Uterus (tissue), 4 donors: ENCODE measurements at places on chromosomes 1 and 21. TPM values are rescaled to one million over a fixed set of nuclear protein-coding genes. Genes with fewer than 3 reads are reported as not detected.

Gene CD247
- total RNA-seq: not detected

Gene PPP1R15B
- total RNA-seq: 58.9 TPM

Gene OVAAL
- not detected for total RNA-seq

Gene NGF
- 1.3 TPM for total RNA-seq

Gene B3GALT2
- total RNA-seq: not detected

Gene PTGER3
- total RNA-seq: 217 TPM

Gene CBR3
- total RNA-seq: 7.3 TPM

Gene S100A14
- 0.29 TPM for total RNA-seq

Gene ERG
- 78.6 TPM for total RNA-seq

Gene ZNF670
- total RNA-seq: 9.5 TPM

Gene AMIGO1
- total RNA-seq: 4.7 TPM

Gene AADACL3
- total RNA-seq: not detected

Gene PBX1
- 831 TPM for total RNA-seq

Gene DCDC2B
- total RNA-seq: 0.62 TPM

Gene MYOM3
- total RNA-seq: 0.90 TPM

Gene C1orf216
- total RNA-seq: 9.1 TPM

Gene SLC19A2
- 18.6 TPM for total RNA-seq

Gene CDCA8
- total RNA-seq: 5.9 TPM

Gene CHI3L2
- 0.77 TPM for total RNA-seq

Gene FMO5
- 3.8 TPM for total RNA-seq

Gene RGS18
- 2.1 TPM for total RNA-seq

Gene TEX35
- total RNA-seq: not detected

Gene ZNF281
- 17.4 TPM for total RNA-seq

Gene NR1I3
- not detected for total RNA-seq

Gene NOS1AP
- 5.3 TPM for total RNA-seq

Gene OXCT2
- total RNA-seq: 1.5 TPM

Gene RUNX1
- 13.2 TPM for total RNA-seq

Gene TNFAIP8L2
- 27.1 TPM for total RNA-seq

Gene SLAMF9
- total RNA-seq: not detected

Gene CFHR1
- not detected for total RNA-seq

Gene TSPEAR
- total RNA-seq: 0.18 TPM

Gene SIPA1L2
- total RNA-seq: 25.1 TPM

Gene F3
- total RNA-seq: 12.9 TPM

Gene KCNQ4
- 13.4 TPM for total RNA-seq

Gene PM20D1
- total RNA-seq: 0.59 TPM

Gene OPTC
- total RNA-seq: not detected
